ENCODE measurements at places on chromosomes 5 and 9.

DNA sequence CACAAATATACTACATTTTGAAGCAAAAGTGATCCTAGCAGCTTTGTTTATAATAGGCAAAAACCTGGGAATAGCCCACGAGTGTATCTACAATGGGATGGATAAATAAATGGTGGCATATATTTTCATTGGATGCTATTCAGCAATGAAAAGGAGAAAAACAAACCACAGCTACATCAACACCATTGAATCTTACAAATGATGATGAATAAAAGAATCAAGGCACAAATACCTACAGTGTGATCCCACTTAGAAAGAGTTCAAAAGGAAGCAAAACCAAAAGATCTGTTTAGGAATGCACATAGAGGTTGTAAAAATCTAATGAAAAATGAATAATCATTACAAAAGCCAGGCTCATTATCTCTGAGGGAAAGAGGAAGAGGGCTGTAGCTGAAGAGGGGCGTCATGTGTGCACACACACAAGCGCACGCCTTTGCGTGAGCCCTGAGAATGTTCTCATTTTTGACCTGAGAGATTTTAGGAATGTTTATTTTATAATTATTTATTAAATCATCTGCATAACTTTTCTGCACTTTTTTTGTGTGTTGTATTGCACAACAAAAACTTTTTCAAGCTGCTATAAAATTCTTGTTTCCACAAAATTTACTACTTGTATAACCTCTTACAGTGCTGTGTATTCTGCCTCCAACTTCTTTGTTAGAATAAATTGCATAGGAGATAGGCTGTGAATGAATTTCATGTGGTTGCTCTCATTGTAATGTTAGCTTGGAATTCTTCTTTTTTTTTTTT is 5.9 kb upstream of the RHOBTB3 start:
- DNase-seq, result no peak

- DNase-seq, result no peak
These were observed 125.6 kb downstream of the DAB2IP start for GRCh38 chr9:121776739-121777637.

DNA sequence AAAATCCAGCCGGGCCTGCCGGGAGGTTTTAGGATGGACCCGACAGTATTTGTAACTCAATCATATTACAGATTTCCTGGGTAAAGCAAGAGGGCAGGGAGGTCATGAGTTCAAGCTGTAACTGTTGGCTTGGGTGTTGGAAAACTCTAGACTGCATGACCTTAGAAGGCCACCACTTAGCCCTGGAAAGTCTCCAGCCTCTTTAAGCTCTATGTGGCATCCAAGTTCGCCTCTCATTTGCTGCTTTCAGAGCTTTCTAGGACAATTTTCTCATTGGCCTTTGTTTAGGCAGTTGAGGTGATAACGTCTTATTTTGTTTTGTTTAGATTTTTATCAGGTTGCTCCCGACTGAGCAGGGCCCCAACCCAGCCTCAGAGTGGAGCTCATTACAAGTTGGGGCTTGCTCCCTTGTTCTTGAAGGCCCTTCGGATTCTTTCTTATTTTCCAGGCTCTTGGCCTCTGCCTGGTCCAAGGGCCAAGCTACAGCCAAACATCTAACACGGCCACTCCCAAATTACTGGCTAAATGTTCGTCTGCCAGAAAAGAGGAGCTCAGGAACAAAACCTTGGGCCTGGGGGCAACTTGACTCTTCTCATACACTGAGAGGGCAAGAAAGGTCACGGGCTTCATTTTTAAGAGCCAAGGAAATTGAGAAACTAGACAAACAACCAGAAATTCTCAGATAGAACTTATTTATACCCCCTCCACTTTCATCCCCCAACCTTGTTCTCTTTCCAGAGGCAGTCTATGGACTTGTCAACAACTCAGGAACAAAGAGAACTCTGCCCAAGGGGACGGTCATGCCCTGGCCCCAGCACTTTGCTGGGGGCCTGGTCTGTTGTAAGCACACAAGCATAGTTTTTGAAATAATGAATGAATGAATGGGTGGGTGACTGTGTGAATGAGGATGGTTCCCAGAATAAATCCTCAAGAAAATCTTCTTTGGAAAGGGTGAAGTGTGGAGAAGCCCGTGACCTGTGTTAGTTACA is 526.9 kb downstream of the BNC2 start:
- no peak for DNase-seq

DNA sequence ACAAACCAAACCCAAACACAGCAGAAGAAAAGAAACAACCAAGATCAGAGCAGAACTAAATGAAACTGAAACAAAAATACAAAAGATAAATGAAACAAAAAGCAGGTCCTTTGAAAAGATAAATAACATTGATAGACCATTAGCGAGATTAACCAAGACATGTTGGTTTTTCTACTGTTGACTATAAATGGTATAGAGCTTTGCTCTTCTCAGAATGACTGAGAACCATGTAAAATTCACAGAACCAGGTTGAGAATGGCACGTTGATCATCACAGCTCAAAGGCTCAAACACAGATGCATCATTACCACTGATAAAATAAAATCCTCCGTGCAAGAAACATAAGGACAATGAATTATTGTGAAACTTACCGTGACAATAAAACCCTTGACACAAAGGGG is 105.2 kb downstream of the MARCHF11 start:
- DNase-seq, result no peak

GRCh38 chr5:149466457-149466972 is 84.7 kb downstream of the CSNK1A1 start:
- no peak for DNase-seq
